Suprapubic skin (tissue), 4 donors: ENCODE measurements at places on chromosomes 5 and 9. TPM values are rescaled to one million over a fixed set of nuclear protein-coding genes. Genes with fewer than 3 reads are reported as not detected.

The ACOT12 gene
- total RNA-seq: not detected

The HRCT1 gene
- total RNA-seq: 1.2 TPM

The BARHL1 gene
- not detected for total RNA-seq

The CEP72 gene
- 9.1 TPM for total RNA-seq

The FBXW2 gene
- 49.0 TPM for total RNA-seq

The PHF24 gene
- 4.2 TPM for total RNA-seq

DNA sequence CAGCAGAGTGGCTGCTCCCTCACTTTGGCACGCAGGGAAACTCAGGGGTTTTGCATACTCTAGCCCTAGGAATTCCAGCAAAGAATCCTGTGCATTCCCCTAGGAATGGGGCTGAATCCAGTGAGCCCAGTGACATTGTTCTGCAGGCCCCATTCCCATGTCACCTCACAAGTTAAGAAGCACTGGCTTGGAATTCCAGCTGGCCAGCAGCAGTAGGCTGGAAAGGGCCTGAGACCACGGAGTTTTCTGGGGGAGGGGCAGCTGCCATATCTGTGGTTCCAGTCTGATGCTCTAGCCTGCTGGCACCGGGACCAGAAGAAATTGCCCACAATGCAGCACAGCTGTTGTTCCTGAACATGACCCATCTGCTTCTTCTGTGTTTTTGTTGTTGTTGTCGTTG is 217.6 kb upstream of the DMRTA1 start:
- DNase-seq: no peak

DNA sequence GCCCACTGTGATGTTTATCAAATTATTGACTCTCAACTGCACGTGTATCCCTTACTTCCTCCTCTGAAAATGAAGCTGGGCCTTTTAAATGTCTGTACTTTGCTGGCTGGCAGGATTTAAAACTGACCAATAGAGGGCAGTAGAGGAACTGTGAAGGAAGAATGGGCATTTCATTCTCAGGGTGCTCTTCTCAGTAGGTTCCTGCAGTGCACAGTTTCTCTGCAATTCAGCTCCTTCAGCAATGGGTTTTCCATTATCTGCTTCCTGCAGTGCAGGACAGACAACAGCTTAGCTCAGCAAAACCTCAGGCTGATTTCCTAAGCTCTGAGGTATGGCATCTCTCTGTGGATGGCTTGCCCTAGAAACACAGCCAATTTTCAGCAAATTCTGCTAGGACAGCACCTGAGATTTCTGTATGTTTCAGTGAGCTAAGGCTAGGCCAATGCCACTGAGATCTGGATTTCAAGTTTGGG is 298.4 kb upstream of the PRDM9 start:
- DNase-seq: no peak

DNA sequence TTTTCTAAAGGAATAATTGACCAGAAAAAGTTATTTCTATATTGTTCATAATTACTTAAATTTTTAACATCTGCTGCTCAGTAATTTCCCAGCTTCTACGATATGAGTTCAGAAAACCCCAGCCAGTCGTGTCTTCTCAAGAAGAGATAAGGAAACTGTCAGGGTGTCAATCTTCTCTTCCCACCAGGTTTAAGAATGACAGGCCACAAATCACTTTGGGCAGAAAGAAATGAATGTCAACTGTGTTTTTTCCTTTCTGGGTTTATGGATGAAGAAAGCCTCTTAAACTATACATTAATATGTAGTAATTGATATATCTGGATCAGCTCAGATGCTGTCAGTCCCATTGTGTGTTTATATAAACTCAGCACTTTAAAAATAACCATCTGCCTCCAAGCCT is 453.2 kb upstream of the NUDT12 start:
- no peak for DNase-seq

DNA sequence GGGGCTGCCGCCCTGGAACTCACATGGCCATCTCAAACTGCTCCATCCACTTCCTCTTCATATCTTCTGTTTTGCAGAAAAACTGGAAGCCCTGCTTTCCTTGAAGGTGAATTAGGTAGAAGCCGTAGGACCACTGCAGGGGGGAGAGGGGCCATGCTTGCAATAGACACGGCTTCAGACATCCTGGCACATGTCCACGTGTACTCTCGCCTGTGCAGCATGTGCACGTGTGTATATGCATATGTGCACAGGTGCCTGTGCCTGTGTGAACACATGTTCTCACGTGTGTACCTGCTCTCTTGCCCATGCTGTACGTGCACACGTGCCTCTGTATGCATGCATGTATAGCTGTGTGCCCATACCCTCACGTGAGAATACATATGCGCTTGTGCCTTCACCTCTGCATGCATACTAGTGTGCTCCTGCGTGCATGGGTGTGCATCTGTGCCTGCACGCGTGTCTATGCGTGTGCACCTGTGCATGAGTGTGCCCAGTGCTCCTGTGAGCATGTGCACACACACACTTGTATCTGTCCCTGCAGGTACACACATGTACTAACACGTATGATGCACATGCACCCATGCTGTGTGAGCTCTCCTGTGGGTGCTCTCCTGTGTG is 47.7 kb upstream of the SARDH start:
- no peak for DNase-seq

DNA sequence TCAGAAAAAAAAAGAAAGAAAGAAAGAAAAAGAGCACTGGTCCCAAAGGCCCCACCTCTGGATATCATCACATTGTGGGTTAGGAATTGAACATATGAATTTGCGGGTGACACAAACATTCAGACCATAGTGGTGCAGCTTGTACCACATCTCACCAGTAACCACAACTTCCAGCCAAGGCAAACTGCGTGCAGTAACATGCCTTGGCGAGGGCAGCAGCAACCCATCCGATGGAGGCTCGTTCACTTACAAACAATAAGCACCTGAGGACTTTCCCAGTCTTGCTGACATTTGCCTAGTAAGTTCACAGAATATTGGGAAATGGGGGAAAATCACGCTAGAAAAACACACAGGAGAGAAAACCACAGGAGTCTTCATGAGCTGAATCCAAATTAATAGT is 508.1 kb downstream of the ZNF608 start:
- no peak for DNase-seq

GRCh38 chr5:73625944-73626811 is at the start of gene ARHGEF28:
TSS of gene ARHGEF28 (plus strand) at chr5:73626196. CDS start at chr5:73684852, 58,656 bp downstream.
- no peak for DNase-seq

GRCh38 chr9:81377921-81378320 is 311.4 kb downstream of the TLE1 start:
- no peak for DNase-seq

- DNase-seq: no peak
Measured at GRCh38 chr5:82217917-82218316, 60.2 kb downstream of the RPS23 start.

- DNase-seq: no peak
Measured at GRCh38 chr5:174575043-174575442, 149.3 kb upstream of the MSX2 start.

GRCh38 chr5:139636975-139637408 is 11.2 kb upstream of the CXXC5 start:
- DNase-seq: no peak

- DNase-seq: no peak
Measured at GRCh38 chr5:96140084-96140483, 178.4 kb upstream of the ELL2 start.

DNA sequence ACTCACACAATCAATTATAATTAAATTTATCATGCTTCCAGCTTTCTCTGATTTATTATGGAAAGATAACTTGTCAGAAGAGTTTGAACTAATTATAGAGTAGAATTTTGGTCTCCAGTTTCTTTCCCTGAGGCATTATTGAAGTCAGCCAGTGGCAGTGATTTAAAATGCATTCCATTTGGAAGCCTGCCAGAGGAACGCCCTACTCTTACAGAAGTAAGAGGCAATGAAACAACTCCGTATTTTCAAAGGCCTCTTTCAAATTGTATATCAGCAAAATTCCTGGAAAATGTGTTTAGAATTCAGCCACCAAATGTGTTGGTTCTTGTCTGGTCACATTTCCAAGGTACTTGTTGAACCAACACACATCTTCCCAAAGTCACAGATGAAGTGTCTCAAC is 640.9 kb downstream of the SEMA5A start:
- DNase-seq: no peak

DNA sequence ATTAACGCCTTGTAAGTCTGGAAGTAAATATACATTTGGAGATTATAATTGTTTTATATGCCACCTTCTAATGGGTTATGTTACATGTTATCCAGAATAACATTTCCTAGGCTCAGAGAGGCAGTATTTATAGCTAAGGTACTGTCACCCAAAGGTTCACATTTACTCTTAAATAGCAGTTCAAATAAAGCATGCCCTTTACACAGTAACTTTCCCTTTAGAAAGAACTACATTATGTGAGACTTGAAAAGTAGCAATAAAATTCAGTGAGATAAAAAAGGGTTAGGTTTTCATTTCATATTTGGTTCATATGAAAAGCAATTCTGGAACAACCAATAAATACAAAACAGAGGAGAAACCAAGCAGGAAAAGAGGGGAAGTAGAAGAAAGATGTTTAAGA is 35.1 kb downstream of the SKIC3 start:
- DNase-seq: no peak

- DNase-seq: no peak
Measured at GRCh38 chr5:159163027-159163700, 46.2 kb downstream of the RNF145 start.

DNA sequence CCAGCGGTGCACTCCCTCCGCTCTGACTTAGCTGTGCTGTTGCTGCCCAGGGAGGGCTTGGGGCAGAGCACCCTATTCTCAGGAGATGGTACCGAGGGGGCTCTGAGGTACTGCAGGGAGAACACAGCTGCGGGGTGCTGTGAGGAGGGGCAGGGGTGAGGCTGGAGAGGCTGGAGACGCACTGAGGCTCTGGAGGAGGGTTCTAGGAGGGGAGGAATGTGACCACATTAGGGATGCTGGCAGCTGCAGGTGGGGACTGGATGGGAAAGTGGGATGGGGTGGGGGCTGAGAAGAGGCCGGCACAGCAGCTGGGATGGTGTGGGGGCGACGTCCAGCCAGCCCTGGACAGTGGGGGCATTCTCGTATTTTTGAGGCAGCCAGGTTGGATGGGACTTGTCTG is 20.9 kb downstream of the NCS1 start:
- DNase-seq: no peak

DNA sequence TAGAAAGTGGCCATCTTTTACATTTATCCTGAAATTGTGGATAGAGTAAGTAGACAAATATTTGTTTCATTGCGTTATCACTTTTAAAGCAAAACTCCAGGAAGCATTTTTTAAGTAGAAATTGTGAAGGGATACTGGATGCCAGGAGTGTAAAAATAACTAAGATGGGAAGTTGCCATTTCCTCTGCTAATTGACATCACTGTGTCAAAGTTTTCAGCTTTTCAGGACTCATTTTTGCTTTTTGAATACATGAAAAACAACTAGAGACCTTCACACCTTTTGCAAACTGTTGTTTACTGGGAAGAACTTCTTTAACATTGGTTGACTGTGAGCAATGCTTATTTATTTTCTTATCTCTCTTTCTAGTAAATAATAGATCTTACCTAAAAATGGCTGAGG is 337.5 kb downstream of the NR2F1-AS1 start:
- no peak for DNase-seq

DNA sequence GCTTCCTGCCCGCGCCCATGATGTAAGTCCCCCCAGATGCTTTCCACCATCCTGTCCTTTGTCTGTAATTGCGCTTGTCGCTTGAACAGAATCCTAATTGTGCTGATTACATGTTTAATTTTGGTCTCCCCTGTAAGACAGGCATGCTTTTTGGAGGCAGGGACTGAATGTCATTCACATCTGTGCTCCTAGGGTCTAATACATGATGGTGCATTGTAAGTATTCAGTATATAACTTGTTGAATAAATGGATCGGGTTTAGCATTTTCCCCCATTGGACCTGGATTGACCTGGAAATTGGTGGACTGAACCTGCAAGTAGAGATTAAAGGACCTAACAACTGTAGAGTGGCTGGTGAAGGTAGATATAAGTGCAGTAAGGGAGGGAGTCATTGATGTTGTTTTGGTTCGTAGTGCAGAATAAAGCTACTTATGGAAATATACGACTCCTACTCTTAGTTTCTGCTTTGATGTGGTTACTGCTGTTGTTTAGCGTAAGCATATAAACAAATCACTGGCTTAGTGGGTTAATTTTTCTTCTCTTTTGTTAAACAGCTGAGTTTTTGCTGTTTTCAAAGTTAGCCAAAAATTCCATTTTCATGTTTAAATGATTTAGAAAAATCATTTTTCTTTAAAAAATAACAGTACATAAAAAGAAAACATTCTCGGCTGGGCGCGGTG is 57.3 kb downstream of the TRIO start:
- DNase-seq: no peak

- DNase-seq: no peak
Measured at GRCh38 chr9:121662359-121662758, 10.9 kb downstream of the DAB2IP start.

- DNase-seq: no peak
Measured at GRCh38 chr9:96113032-96113431, 188.9 kb downstream of the HSD17B3 start.

- DNase-seq: no peak
Measured at GRCh38 chr9:68507806-68508145, 32.9 kb downstream of the TMEM252 start.

GRCh38 chr9:134537951-134538641 is 103.5 kb upstream of the COL5A1 start:
- no peak for DNase-seq

DNA sequence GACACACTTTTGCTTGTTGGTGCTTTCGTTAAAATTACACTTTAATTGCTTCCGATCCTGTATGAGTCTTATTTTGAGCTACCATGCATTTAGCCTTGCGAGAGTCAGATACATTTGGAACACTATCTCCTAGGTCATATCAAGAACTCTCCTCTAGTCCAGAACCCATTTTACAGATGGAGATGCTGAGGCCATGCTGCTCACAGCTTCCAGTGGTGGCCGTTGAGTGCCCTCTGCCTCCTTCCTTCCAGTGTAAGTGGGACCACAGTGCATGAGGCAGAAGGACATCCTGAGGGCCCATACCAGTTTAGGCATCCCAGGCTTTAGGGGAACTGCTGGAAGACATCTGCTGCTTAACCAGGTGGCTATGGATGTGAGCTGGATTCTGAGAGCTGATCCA is 6.9 kb downstream of the CCNI2 start:
- no peak for DNase-seq

GRCh38 chr5:179494774-179495526 is 55.4 kb upstream of the RUFY1 start:
- DNase-seq: no peak

DNA sequence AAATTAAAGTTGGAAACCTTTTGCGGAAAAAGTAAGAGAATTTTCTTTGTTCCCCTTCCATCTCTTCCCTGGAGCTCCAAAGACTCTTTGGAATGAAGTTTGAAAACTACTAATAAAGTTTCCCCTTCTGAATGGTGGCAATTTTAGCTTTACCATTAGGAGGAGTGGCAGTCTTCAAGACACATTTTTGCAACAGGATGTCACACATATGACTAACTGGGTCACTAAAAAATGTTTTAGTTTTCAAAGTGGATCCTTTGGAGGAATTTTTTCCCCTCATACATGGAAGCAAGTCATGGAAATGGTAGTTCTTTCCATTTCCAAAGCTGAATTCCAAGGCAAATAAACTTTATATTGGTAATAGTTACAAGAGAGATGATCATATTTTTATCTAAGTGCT is 15.6 kb downstream of the FBXO4 start:
- no peak for DNase-seq
